Suprapubic skin (tissue), 4 donors: ENCODE measurements at places on chromosomes 11 and 22.
A peak's percentile ranks its signal among the peaks of the same experiment; 100 is the strongest.

DNA sequence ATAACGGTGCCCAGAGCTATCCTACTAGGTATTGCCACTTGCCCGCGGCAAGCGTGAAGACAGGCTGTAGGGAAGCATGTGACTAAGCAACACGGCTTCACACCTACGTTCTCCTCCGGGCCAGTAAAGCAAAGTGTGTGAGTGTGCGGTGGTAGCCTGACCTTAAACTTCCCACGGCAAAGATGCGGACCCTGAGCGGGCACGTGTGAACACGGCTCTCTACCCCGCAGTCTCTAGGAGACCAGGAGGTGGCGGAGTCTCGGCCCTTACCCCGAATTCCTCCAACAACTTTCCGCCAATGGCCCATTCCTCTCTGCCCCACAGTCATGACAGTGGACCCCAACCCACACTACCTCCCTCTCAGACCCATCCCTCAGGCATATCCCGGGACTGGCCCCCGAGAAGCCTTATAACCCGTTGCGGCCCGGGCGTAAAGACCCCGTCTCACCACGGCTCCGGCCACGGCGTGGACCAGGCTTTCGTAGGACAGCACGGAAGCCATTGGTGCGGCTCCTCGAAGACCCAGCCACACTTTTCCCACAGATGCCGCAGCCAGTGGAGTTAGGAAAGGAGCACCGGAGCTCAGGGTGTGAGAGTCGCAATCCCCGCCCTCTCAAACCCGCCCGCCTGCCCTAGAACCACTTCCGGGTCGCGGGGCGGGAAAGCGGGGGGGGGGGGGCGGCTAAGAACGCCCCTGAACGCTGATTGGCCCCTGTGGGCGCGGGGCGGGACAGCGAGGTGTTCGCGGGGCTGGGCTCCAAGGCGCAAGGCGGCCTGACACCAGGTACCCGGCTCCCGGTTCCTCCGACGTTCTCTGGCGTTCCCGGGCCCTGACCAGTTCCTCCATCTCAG, at the start of gene SLC25A17:
SLC25A17 (minus strand) TSS at position 600 of the 852 bp plus-strand sequence; CDS start at position 502, 98 bp downstream.
- DNase-seq: peak; percentile 94

DNA sequence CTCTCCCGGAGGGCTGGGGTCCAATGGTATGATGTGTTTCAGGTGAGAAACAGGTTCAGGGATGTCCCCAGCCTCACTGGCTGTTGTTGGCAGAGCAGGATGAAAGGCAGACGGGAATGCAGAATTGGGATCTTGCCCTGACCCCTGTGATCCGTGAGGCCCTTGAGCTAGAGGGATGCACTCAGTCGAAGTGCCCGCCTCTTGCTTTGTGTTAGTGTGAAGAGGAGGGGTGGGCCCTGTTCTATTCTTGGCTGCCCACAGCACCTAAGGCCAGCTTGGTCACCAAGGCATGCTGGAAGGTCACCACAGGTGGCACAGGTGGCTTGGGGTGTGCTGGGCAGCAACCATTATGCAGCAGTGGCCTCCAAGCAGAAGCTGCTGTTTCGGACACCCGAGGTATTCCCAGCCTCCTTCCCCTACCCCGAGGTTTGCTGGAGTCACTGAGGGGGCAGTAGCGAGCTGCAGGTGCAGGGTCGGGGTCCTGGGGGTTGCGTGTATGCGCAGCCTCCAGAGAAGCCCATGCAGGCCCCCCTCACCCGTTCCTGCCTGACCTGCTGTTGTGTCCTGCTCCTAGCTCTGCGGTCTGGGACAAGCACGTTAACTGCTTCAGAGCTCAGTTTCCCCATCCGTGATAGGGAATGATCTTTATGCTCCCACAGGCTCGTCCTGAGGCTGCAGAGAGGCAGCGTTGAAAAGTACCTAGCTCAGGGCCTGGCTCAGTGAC, 13.0 kb downstream of the LRP5 start:
- DNase-seq: no peak

GRCh38 chr11:66146074-66146473, 76.0 kb downstream of the PACS1 start:
- DNase-seq: no peak

GRCh38 chr11:77776455-77776854, 44.1 kb downstream of the RSF1 start:
- DNase-seq: no peak

- no peak for DNase-seq
Measured at GRCh38 chr11:6321356-6321755, 1.1 kb upstream of the CAVIN3 start.

- no peak for DNase-seq
Measured at GRCh38 chr11:94303966-94304958, at the start of gene IZUMO1R. TSS of gene IZUMO1R (plus strand) at chr11:94304580. CDS start at chr11:94305637, 1,057 bp downstream.

DNA sequence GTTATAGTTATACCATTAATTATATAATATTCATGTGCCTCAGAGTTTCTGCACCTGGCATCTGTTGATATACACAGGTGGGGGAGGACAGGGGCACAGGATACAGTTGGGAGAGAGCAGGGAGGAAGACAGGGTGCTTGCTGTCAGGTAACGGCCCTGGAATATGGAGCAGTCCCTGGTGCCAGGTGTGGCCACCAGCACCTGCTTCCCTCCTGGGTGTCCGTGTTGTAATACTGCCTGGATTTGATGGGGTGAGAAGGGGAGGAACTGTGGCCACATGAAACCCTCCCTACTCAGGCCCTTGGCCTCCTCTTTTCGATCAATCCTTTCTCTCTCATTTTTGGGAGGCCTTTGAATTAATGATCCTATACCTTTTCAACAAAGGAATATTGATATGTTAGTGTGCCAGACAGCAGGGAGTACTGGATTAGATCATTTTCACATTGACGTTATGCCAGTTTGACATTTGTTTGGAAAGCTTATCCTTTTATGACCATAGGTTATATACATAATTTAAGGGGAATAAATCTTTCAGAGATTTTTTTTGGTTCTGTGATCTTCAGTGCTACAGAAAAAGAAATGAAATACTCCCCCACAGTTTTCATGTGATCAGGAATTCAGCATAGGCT, 88.6 kb downstream of the TEAD1 start:
- no peak for DNase-seq
